ENCODE measurements at places on chromosomes 16 and 17.

- no peak for DNase-seq
Measured at GRCh38 chr16:79334127-79334526, 266.4 kb downstream of the MAF start.

GRCh38 chr16:13120557-13120956 is 219.2 kb downstream of the SHISA9 start:
- DNase-seq: no peak

DNA sequence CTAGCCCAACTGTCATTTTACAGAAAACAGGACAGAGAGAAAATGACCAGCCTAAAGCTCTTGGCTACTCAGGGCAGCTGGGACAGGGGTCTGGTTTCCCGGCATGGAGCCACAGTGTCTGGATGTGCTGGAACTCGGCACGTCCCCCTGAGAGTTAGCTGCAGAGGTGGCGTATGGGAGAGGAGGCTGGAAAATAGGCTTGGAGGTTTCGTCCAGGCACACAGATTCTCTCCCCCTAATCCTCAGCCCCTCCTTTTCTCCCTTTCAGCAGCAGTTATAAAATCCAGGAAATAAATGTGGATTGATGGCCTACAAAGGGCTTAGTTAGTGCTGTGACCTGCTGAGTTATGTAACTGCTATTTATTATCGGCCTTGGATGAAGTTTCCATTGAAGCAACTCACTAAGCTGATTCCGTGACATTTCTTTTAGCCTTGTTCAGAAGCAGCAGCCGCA is 89.5 kb upstream of the TOB1 start:
- DNase-seq: no peak

- DNase-seq: no peak
Measured at GRCh38 chr16:7227229-7227721, 105.4 kb upstream of the RBFOX1 start.

- DNase-seq: no peak
Measured at GRCh38 chr17:50462446-50462845, 6.2 kb downstream of the CHAD start.

- DNase-seq: no peak
Measured at GRCh38 chr17:48579760-48580554, 1.8 kb upstream of the HOXB4 start.

DNA sequence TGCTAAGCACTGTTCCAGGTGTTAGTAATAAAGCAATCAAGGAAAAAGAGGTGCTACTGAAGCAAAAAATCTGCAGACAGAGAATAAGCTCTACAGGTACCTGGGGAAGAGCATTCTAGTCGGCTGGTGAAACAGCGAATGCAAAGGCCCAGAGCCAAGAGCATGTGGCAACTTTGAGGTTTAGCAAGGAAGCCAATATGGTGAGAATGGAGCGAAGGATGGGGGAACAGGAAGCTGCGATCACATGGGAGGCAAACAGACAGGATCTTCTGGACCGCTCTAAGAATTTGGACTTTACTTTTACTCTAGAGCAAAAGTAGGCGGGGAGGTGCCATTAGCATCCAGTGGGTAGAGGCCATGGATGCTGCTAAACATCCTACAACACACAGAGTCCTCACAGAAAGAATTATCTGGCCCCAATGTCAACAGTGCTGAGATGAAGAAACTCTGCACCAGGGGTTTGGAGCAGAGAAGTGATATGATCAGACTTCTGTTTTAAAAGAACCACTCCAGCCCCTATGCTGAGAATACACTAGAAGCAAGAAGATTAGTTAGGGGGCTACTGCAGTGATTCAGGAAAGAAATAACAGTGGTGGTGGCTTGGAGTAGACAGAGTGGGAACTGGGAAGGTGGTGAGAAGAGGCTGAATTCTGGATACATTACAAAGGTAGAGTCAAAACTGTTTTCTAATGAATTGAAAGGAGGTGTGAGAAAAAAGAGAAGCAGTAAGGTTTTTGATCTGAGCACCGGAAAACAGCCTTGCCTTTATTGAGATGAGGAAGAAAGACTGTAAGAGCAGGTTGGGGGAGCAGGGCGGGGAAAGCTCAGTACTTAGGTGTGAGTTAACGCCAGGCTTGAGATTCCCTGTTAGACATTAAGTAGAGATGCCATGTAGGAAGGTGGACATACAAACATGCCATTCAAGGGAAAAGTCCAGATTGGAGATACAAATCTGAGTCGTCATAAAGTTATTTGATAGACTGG is 11.0 kb downstream of the EFTUD2 start:
- no peak for DNase-seq

- peak; percentile 85 for DNase-seq
Measured at GRCh38 chr16:69132424-69133252, at the start of the genes CHTF8 and UTP4. CHTF8 (minus strand) TSS chr16:69132588; CDS start chr16:69121458, 11,130 bp downstream. UTP4 (plus strand) TSS chr16:69132649; CDS start chr16:69133460, 811 bp downstream.

Measured in activated T-helper 9 cell treated with anti-CD3 and anti-CD28 coated beads, Interleukin-2, amount 50 U/mL, for 16 hours (primary cell).